Left ventricle myocardium superior (tissue), 1 donor: ENCODE measurements at places on chromosomes 12 and 14. TPM values are rescaled to one million over a fixed set of nuclear protein-coding genes. Genes with fewer than 3 reads are reported as not detected.

The PROX2 gene
- total RNA-seq: not detected

- peak; percentile 84 for DNase-seq
These were observed 106.4 kb downstream of the ARF6 start for GRCh38 chr14:49999146-49999761.

The NOP9 gene
- total RNA-seq: 25.5 TPM

DNA sequence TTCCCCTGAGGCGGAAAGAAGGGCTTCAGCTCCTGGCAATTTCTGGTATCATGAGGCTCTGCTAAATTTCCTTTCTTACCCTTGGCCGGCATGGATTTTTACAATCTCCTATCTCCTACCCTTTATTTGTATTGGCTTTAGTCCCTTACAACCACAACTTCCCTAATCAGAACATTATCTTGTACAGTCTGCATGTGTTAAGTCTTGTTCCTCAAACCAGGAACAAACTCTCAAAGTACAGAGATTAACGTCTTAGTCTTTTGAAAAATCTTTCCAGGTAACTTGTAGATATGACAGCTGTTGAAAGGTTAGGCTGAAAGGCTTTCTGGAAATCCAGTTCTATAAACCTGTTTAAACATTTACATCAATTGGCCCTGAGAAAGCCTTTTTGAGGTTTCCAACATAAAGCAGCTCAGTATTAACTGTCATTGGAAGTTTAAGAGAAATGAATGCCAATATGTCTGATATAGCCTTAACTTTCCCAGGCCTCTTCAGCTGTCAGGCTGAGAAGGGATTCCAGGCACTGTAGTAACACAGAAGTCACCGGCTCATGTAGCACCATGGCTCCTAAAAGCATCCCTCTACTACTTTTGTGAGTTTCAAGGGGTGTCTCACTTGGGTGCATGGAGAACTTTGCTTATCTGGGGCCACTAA, 360.5 kb downstream of the FUT8 start:
- no peak for DNase-seq

- DNase-seq: no peak
These were observed 51.7 kb downstream of the KANSL2 start for GRCh38 chr12:48630346-48630745.

DNA sequence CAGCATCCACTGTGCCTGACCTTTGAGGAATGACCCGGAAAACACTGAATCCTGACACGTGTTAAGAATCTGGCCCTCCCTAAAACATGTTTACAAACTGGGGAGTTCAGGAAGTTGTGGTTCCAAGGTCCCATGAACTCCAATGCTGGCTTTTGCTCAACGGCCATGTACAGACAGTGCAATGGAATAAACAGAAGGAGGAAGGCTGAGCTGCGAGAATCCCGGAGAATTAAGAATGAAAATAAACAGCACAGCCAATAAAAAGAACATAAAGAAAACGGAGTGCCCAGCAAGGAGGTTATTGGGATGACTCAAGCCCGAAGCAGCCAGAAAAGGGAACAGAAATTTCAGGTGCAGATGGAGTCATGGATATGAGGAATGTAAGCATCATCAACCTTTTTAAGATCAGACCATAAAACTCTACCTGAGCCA, 32.3 kb downstream of the BCL11B start:
- DNase-seq: no peak
